Central memory CD4-positive, alpha-beta T cell (primary cell): ENCODE measurements at places on chromosomes 16 and 17.
A peak's percentile ranks its signal among the peaks of the same experiment; 100 is the strongest.

DNA sequence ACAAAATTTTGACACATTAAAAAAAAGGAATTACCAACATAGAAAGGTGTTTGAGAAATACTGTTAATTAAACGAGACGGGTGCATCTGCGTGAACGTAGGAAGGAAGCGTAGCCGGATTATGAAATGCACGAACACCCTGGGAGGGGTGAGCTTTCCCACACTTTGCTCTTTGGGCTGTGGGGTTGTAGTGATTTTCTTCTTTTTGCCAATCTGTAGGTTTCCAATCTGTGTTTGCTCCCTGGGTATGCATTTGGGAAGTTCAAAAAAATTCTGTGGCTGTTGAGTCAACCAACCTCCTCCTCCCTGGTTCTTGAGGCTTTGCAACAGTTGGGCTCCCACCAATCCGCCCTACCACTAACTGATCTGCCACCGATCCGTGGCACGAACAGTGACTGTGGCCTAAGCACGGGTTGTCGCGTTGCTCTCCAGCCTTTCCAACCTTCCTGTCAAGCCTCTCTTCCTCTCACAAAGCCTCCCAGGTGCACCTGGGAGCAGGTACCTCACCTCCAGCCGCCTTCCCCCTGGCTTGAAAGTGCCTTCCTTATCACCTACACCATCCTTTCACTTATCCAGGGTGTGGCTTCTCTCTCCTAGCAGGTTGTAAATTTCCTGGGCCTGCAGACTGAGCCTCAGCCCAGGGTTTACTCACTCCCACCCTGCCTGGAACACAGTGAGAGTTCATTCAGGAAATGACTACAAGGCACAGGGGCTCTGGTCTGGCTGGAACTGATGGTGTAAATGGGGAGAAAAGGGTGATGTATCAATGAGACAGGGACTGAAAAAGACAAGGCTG lies 16.6 kb downstream of the RTN4RL1 start:
- no peak for DNase-seq

- DNase-seq = no peak
Observed at GRCh38 chr16:76970087-76970744, 220.8 kb upstream of the MON1B start.

- DNase-seq = no peak
Observed at GRCh38 chr16:2152695-2153506, 2.7 kb upstream of the TRAF7 start.

DNA sequence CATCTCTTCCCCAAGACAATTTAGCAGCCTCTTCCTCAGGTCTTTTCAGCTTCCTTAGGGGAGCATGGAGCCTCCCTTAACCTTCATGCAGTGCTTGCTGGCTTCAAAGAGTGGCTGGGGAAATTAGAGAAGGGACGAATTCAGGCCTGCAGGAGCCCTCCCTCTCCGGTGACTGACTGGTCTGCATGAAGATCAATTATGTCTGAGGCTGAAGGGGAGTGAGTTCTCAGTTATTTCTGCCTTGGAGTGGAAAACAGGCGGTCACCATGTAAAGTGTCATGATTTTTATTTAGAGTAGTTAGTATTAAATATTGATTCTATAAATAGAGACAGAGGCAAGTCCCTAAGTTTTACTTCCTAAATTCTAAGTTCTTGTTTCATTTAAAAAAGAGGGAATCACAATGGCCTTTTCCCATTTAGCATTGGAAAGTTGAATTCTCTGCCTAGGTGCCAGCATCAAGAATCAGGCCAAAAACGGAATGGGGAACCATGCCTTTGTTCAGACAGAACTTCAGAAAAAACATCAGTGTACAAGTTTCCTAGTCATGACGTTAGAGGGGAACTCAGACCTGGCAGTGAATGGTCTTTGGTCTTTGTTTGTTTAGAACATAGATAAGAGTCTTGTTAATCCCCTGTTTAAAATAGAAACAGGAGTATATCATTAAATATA lies 4.4 kb downstream of the GABARAPL2 start:
- no peak for DNase-seq

- DNase-seq = no peak
Observed at GRCh38 chr17:4560421-4560820, at the start of gene GGT6. GGT6 (minus strand) TSS chr17:4560577; CDS start chr17:4560521, 56 bp downstream.

- DNase-seq = peak; percentile 44
Observed at GRCh38 chr17:75181608-75182318, 996 bp downstream of the SUMO2 start.

- DNase-seq = no peak
Observed at GRCh38 chr16:68760671-68761275, 23.7 kb downstream of the CDH1 start.

DNA sequence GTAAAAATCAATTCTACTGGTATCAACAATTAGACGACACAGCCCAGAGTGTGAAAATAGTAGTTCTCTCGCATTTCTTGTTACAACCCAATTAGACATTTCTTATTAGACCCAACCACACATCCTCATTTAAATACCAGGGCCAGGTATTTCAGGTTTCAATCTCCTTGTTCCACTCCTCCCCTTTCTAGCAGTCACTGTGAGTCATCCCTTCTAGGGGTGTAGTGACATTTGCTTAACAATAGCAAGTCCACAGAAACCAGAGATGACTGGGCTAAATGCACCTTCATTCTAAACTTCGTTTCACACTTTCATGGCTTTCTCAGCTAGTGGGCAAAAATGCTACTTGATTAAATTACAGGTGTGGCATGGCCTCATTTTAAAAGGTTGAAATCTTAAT lies 116.9 kb upstream of the CACNG3 start:
- DNase-seq = no peak

DNA sequence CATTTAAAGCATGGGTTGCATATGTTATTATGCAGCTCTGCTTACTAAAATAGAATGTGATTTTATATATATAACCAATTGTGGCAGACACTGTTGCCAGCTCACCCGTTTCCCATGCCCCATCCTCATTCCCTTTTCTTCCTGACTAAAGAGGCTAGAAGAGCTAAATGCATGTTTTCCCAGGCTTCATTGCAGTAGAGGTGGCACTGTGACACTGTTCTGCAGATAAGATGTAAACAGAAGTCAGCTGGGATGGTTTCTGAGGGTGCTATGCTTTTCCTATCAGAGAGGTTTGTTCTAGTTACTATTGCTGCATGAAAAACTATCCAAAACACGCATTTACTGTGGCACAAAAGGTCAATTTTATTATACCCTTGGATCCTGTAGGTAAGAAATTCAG lies 5.7 kb upstream of the TOB1 start:
- no peak for DNase-seq

GRCh38 chr17:72618001-72618509 lies 474.4 kb downstream of the SLC39A11 start:
- peak; percentile 73 for DNase-seq

- DNase-seq = no peak
Observed at GRCh38 chr17:42068979-42069378, 18.6 kb upstream of the C17orf113 start.

DNA sequence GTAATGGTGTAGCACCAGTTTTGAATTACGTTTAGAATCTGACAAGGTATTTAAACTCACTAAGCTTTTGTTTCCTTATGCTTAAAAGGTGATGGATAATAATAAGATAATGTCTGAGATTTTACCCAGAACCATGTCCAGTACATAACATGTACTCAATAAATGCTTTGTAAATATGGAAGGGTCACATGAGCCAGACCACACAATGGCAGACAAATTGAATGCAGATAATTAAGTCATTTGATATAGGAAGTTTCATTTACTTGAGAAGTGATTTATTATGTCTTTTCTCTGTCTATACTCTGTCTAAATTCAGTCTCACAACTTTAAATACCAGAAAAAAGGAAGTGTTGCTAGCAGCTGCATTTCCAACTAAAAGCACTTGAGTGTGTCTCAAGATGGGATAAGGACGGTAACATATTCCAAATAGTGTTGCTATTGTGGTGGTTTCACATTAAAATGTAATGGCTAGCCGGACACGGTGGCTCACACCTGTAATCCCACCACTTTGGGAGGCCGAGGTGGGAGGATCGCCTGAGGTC lies 52.5 kb upstream of the DHX40 start:
- no peak for DNase-seq
